ENCODE measurements at places on chromosomes 7 and 10.

DNA sequence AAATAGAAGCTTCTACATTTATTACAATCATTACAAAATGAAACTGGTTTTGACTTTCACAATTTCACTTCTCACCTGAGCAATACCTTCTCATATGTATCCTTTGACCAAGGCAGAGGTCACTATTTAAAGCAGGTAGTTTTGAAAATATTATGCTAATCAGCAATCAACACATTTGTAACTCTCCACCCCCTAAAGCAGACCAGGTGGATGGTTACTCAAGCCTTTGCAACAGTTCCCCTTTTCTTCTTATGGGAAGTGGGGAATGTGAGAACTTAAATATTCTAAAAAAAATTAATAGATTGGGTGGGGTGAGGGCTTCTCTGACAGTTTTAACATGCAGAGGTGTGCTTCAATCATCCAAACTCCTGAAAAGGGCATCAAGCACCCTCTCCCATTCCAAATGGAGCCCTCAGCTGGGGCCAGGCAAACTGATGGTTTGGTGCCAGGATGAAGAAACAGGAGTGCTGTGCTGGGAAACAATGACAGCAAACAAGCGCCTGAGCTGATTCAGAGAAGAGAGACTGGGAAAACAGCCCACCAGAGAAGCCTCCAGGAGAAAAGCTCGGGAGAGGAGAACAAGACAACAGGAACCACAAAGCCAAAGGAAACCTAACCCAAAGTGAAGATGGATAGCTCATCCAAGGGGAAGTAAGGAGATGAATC is 17.1 kb downstream of the RAPGEF5 start:
- no peak for DNase-seq

DNA sequence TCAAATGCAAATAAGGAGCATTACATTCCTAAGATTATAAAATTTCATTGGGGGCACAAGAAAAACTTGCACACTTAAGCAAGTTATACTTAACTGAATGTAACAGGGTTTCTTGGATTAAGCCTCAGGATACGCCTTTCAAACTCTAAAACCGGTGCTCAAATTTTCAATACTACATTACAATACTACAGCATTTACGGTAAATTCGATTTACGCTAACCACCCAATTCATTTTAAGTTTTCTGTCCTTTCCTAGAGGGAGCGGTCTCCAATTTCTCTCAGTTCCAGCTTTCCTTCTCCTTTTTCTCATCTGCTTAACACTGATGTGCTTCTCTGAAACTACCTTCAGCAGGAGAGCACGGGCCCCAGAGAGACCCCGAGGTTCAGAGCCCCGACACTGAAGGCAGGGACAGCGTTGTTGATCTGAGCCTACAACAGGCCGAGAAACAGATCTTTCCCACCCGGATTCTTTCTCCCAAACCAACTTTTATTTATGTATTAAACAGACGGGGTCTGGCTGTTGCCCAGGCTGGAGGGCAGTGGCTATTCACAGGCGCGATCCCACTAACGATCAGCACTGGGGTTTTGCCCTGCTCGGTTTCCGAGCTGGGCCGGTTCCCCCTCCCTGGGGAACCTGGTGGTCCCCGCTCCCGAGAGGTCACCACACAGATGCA is 798 bp downstream of the ZNF425 start:
- DNase-seq = no peak

GRCh38 chr10:59589796-59590195 is 119.9 kb downstream of the SLC16A9 start:
- DNase-seq = no peak

DNA sequence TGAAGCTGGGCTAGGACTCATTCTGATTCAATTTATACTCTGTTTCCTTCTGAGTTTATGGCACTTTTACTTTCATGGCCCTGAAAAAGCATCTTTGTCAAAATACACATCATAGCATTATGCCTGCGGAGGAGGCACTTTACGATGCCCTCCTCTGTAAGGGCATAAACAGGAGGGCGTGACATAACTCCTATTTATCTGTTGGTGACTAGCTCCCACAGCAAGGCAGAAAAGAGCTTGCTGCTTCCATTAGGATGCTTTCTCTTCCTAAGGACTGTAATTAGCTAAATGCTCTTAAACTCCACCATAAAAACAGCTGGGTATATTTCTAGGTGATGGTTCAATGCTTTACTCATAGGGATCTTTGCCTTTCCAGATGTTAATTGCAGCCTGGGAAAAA is 315.2 kb upstream of the GHITM start:
- DNase-seq = no peak

DNA sequence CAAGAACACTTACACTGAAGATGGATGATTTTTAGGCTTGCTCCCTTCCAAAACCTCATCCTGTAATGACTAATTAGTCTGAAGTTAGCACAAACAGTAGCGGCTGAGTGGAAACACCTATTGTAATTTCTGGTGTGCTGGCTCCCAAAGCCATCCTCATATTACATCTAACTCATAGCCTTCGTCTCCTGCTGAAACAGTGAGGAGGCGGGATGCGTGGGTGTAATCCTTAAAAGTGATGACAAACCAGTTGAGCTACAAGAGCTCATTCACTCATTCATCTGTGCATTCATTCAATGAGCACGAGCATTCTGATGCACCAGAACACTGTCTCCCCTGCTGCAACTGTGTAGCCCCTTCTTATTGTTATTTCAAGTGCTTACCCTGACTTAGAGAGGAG is 235.3 kb downstream of the CALN1 start:
- no peak for DNase-seq

DNA sequence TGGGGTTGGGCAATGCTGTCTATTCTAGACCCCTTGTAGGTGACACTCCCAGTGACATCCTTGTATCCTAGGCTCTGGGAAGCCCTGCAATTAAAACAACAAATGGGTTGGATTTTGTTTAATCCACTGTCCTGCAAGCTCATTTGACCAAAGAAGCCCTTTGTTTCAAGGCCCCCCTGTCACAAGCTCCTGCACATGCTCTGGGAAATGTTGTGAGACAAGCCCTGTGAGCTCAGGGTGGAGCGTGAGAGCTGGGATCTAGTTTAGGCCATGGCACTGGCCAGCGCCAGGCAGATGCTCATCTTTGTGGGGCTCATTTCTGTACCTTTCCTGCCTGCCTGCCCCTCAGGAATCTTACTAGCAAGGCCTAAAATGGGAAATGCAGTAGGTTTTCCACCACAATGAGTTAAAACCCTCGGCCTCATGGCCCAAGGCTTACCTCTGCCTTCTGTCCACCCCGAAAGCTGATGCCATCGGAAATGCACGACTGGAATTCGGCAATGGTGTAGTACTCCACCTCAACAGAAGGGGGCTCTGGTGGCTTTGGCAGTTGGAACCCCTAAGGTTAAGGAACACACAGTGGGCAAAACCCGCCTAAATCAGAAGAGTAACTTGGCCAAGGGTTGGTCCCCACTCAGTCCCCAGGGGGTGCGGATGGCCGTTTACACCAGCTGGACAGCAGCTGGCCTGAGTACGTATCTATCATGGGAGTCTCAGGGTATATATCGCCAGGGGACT is 112.0 kb downstream of the NEURL1 start:
- peak; percentile 17 for DNase-seq

GRCh38 chr10:77553311-77553710 is 84.3 kb downstream of the KCNMA1 start:
- no peak for DNase-seq

DNA sequence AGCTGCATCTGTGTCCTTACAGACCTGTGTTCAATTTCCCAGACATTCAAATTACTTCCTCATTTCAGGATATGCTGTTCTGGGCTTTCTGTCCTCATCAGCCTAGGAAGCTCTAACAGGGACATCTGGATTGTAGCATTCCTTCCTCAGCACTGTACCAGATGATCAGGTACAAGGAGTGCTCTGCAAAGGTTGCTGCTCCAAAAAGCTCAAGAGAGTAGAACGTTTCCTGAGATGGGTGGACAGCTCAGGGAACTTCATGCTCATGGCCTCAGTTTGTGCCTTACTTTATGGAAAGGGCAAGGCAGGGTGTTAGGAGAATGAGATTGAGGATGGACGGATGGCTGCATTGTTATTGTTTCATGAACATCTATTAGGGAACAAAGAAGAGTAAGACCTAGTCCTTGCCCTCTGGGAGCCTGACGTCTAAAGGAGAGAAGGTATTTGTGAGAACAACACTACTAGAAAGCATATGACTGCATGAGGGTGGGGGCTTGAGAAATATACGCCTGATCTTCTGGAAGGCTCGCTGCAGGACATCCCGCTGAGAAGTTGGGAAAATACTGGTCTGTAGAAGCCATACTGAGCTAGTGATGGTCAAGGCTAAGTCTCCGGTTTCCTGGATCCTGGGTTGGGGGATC is 10.5 kb upstream of the ZNF212 start:
- no peak for DNase-seq

DNA sequence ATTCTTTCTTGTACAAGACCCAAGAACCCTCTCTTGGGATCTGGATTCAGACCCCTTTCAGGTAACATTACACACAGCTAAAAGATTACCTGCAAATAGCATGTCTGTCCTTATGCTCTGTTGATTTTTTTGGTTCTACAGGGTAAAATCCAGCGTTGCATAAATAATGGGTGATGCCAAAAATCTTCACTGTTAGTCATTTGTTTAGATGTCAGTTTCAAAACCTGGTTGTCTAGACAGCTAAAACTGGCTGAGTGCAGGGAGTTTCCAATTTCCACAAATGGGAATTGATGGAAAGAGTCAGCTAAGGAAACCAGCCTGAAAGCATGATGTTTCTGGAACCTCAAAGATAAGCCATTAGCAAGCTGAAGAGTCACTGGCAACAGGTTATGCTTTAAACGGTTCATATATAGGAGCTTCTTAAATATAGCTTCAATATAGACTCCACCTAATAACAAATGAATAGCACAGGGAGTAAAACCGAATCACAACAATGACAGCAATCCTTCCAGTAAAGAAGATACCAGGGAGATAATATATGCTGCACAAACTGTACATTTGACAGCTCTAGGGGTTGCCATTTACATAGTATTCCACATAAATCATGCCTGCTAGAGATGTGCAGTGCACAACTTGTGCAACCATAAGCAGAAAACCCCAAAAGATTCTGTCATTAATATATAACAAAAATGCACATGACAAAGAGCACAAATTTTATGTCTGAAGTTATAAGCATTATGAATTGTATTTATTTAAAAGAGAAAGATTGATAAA is 20.4 kb downstream of the CCDC71L start:
- DNase-seq = no peak

DNA sequence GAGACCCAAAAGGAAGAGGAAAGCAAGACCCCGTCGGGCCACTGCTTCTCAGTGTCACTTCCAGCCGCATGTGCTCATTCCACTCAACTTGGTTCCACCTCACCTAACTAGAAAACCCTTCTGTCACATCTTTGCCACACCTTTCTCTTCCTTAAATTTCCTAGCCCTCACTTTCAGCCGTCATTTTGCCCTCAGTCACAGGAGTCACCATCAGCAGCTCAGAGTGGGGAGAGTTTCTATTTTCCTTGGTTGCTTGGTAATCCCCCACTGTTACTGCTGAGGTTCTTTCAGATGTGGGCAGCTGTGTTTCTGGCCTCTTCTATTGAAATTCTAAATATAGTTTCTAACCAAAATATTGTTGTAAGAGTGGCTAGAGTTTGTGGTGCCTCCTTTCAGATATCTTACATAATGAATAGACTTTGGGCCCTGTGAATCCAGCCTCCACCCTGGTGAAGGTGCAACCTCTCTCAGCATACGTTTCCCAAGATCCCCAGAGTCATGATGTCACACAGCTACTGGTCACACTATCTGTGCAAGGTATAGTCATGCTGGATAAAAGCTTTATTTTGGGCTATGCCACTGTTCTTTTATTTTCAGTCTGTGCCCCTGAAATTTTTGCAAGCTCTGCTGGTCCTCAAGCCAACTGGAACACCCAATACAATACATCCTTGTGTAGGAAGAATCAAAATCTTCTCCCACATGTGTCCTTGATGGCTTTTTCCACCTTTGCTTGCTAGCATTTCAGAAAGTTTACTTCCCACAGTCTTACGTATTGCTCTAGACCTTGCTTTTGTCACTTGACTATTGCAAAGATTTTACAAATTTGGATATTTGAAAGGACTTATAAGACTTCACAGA is 9.2 kb downstream of the AGBL3 start:
- DNase-seq = no peak

DNA sequence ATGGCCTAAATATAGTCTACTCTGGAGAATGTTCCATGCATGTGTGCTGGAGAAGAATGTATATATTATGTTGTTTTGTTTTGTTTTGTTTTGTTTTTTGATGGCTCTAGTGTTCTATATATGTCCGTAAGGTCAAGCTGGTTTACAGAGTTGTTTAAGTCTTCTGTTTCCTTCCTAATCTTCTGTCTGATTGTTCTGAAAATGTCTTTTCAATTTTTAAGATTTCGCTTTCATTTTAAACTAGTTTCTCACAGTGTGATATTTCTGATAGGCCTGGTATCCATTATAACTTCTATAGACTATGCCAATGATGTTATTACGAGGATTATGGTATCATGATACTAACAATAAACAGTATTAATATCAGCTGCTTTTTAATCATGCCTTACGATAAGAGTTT is 1126.3 kb upstream of the SORCS1 start:
- no peak for DNase-seq

DNA sequence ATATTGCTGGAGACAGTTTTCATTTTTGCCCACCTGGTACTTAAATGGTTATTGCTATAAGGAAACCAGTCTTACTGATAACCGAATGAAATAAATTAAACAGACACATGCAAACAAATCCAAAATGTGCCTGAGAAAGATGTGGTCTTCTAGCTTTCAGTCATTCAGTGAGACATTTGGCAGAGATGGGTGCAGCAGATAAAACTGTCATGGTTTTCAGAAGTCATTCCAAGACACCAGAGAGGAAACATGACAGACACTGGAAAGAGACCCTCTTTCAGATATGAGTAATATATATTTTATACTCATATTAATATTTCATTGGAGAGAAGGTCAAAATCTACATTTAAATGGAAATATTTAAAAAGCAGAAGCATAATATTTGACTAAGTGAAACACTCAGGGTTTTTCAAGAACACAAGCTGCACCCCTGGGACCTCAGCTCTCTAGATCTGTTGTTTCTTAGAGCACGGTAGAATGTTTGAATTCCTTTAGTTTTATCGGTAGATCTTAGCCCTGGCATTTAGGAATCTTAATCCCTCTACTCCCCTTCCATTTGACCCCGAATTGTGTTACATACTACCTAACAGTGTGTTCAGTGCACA is 246.1 kb downstream of the AUTS2 start:
- no peak for DNase-seq

DNA sequence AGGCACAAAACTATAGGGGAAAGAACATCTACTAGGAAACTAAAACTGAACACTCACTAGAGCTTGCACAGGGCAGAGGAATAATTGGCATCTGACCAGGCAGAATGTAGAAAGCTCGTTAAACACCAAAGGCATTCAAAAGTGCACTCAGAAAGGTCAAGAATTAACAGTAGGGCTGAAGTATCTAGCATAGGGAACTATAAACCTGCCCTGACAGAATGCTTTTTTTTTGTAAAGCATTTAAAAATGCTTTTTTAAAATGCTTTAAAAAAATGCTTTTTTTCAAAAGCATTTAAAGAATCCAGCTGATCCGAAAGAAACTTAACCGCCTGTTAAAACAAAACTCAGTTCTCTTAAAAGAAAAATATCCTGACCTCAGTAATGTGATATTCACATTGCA is 74.6 kb upstream of the EGFR start:
- DNase-seq = no peak
